ENCODE measurements at places on chromosomes 3 and 15.

GRCh38 chr15:58314593-58315216 lies 117.1 kb upstream of the LIPC start:
- DNase-seq = no peak

- DNase-seq = no peak
These were observed 8.3 kb downstream of the EIF2AK4 start for GRCh38 chr15:39942101-39942752.

GRCh38 chr15:45668386-45668785 lies 33.6 kb downstream of the SQOR start:
- no peak for DNase-seq

DNA sequence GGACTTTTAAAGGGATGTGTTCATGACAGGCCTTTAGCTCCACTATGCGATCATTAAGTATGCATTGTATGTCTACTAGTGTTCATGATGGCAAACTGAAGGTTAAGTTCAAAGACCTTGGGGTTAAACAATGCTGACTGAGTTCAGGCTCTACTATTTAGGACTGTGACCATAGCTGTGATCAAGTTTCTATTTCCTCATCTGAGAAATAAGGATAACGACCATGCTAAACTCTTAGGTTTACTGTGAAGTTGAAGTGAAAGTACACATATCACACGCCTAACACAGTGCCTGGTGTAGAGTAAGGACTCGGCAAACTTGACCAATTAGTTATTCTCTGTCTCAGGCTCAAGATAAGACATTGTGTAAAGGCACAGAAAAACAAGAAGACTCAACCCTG lies 243.2 kb downstream of the MBNL1 start:
- no peak for DNase-seq

- no peak for DNase-seq
These were observed 10.9 kb upstream of the LYSMD4 start for GRCh38 chr15:99744142-99744541.

Measured in NCI-H187 (cell line).